ENCODE measurements at places on chromosomes 6 and 20.

DNA sequence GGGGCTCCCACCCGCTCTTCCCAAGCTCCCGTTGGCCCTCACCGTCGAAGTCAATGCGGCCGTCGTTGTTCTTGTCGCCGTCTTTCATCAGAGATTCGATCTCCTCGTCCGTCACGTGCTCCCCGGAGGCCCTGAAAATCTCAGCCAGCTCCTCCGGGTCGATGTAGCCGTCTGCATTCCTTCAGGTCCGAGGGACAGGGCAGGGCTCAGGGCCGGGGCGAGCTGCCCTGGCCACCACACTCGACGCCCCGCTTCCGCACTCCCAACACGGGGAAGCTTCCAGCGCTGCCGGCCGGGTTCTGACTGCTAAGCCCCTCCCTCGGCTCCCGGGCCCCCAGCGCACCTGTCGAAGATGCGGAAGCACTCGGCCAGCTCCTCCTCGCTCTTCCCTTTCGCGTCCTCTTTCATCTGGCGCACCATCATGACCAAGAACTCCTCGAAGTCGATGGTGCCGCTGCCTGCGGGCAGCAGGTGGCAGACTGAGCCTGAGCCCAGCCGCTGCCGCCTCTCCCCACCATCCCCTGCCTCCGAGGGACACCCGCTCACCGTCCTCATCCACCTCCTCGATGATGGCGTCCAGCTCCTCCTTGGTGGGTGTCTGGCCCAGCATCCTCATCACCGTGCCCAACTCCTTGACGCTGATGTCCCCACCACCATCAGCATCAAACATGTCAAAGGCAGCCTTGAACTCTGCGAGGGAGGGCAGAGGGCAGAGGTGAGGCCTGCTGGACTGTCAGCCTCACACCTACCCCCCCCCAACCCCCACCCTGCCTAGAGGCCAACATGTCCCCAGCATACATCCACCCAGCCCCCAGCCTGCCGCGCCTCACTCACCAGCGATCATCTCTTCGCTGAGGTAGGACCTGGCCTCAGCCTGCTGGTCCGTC lies 2.9 kb downstream of the TNNC2 start:
- peak; percentile 28 for DNase-seq

DNA sequence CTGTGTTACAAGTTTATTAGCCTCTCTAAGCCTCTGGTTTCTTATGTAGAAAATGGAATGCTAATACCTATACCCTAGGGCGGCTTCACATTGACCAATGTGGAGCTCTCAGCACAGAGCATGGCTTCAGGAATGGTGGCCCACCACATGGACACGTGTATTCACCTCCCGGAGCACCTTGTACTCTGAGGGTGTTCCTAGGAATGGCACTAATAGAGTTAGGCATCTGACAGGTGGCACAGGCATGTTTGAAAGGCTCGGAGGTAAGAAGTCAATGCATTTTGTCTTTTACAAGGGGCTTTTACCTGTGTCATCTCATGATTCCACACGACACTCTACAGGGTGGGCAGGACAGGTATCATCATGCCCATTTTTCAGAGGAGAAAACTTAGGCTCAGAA lies 5.3 kb upstream of the TGM3 start:
- DNase-seq: no peak

DNA sequence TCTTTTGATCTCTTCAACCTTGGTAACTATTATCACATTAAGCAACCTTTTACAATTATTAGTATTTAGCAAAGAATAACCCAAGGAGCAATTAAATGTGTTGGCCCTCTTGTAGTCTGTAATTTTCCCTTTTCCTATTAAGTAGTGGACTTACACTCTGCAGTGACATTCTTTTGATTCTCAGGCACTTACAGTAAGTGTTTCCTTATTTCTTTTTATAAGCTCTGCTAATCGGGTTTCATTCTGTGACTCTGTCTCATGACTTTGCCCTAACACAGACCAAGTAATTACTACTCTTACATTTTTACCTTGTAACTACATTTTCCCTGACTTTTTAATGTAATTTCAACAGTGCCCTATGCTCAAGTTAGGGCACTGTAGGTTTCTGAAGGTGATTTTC lies 104.0 kb upstream of the EPHA7 start:
- DNase-seq: no peak

DNA sequence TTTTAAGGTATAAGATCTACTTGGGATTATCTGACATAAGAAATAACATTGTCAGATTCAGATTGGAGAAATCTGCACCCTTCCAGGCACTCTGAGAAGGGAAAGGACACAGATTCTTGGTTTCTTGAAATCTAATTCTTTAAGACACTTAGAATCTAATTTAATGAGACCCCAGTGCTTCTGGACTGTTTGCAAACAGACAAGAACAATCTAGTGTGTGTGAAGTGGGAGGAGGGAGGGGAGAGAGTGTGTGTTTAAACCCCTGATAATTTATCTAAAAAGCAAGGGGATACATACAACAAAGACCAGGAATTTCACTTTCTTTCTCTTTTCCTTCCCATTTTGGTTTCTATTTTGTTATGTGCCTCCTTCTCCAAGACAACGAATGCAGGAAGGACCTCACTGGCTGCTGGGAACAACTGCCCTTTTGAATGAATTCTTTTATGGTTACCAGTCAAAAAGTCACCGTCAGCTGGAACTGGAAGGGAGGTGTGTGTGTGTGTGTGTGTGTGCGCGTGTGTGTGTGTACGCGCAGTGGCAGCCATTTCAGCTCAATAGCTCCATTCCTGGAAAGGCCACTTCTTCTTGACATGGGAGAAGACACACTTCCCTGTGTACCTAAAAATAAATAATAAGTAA lies 129.4 kb downstream of the BCAS1 start:
- DNase-seq: no peak

DNA sequence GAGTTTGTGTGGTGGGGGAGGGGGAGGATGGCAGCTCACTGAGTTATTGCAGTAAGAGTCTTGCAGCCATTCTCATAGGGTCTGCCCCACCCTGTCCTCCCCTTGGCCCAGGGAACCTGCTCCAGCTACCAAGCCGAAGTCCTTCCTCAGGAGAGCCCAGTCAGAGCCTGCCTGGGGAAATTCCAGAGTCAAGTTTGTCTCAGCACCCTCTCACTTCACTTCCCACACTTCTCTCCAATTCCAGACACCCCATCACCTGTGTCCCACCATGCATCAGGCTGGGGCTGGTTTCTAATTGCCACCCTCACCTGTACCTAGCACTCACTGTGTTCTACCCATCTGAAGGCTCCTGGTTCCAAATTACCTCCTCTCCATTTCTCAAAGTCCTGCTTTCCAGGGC lies 10.3 kb upstream of the SLC22A16 start:
- no peak for DNase-seq

DNA sequence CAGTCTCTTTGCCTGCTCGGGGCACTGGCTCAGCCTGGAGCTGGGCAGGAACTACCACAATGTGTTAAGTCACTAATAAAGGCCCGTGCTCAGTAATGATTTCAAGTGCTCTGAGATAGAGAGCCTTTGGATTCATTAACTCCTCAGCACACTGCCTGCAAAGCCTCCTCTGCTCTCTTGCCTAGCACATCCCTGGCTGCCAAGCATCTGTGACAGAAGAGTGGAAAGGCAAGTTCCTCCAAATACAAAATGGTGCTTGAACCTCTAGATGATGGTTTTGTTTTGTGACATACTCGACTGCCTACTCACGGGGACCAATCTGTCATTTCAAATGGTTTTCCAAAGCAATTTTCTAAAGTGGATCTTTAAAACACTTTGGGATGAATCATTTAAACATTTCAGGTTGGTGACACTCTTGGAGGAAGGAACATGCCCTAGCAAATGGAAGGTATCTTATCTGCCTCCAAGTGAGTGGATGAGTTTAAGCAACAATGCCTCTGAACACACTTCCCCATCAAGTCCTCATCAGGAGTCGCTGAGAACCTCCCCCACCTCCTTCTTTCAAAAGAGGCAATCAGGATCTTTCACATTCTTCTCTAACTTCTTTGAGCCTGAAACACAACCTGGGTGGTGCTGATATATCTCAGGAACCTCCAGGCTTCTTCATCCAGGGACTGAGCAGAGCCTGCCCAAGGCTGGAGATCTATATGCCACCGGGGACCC lies 35.8 kb downstream of the METTL24 start:
- DNase-seq: no peak

GRCh38 chr6:20952699-20953474 lies 418.6 kb downstream of the CDKAL1 start:
- DNase-seq: no peak

DNA sequence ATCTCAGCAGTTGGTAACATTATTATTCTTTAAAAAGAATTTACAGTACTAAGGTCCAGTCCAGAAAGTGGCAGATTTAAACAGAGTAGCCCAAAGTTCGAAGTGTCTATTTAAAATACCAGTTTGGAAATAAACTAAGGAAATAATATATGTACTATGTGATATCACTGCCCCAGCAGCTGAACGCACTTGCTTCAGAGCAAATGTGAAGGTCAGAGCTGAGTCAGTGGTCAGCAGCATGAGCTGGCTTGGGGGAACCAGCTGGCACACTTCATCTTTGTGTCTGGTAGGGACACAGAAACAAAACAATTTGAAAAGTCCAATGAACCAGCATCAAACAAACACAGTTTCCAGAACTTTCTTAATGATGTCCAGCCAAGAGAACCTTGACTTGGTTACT lies 15.4 kb downstream of the TMEM14B start:
- no peak for DNase-seq

DNA sequence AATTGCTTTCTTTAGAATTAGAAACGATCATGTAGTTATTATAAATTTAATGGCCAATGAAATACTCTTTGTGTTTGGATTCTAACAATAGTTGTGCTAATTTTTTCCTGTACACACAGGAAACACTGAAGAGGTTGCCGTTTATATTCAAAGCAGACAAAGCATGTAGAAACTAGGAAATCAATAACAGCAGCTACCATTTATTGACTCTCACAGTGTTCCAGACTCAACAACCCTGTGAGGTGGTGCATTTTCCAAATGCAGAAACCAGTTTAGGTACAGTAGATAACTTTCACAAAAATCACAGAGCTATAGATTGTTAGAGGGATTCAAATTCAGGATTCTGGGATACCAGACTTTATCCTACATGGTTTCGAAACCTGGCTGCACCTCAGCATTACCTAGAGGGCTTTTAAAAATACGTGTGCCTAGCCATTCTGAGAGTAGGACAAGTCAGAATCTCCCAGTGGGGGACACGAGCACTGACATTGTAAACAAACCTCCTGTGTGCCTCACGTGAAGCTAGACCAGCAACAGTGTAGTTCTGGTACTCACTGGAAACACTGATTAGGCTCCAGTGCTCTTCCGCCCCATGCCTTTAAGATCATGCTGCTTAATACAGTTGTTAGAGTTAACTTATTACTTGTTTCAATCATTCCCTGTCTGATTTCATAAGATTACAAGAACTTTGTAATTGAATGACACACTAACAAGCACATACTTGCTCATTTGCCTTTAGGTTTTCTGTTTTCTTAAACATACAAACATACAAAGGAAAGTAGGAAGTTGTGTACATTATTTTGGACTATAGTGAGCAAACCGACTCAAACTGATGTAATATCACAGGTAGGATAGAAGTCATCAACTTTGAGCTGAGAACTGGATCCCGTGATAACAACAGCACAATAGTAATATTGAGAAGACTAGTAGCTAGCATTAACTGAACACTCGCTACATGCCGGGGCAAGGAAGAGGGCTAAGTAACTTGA lies 65.8 kb downstream of the MAP3K4 start:
- DNase-seq: no peak

DNA sequence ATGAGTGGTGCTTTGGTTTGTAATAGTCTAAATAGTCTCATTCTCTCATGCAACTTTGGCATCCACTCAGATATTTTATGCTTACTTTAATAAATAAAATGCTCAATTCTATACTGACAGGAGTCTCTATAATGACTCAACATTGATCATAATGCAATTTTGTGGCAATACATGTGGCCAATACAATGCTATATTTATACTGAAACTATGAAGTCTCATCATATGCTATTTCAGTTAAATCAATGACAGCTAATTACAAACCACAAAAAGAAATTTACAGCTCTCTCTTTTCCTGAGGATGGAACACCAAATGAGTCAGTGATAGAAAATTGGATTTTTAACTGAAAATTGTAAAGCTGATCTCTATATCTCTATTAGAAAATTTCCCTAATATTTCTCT lies 77.1 kb downstream of the WASF1 start:
- no peak for DNase-seq

DNA sequence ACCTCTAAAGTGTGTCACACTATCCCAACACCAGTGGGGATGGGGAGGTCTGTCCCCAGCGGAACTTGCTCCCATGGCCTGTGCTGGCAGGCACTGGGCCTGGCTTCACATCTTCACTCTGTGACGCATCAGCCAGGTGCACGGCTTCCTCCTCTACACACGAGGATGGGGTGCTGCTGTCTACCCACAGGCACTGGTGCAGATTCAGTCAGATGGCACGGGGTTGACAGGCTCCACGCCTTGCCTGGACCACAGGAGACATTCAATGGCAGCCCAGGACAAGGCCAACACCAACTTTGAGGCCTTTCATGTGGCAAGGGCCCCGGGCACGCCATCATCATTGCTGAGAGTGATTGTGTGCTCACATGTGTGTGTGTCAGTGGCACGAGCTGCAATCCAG lies 92.4 kb downstream of the TMEM242 start:
- DNase-seq: no peak

DNA sequence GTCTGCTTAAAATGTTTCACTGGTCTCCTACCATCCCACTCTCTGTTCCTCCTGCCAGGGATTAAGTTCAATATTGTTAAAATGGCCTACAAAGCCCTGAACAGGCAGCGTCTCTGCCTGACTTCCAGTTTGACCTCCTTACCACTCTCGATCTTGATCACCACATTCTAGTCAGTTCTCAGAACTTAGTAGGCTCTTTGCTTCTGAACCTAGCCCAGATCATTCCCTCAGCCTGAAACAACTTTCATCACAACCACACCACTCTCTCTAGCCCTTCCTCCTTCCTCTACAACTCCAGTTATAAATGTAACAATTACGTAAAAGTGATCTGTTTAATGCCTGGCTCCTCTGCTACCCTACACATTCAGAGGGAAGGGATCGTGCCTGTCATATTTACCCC lies 53.3 kb downstream of the ATG5 start:
- DNase-seq: no peak

- no peak for DNase-seq
These were observed 12.7 kb downstream of the COL9A3 start for GRCh38 chr20:62829231-62830230.

- no peak for DNase-seq
These were observed 58.6 kb downstream of the DAAM2 start for GRCh38 chr6:39850736-39851297.

- no peak for DNase-seq
These were observed 214.2 kb upstream of the QKI start for GRCh38 chr6:163200289-163200688.

All from activated gamma-delta T cell treated with Interleukin-2 at 50 U/mL for 16 hours (primary cell).